ENCODE measurements at places on chromosomes 3 and 15.

GRCh38 chr15:67805666-67806516, 19.4 kb upstream of the SKOR1 start:
- no peak for DNase-seq

GRCh38 chr3:158522221-158523136, 48.5 kb upstream of the MLF1 start:
- DNase-seq = no peak

GRCh38 chr3:185728630-185729336, 96.1 kb downstream of the IGF2BP2 start:
- no peak for DNase-seq

DNA sequence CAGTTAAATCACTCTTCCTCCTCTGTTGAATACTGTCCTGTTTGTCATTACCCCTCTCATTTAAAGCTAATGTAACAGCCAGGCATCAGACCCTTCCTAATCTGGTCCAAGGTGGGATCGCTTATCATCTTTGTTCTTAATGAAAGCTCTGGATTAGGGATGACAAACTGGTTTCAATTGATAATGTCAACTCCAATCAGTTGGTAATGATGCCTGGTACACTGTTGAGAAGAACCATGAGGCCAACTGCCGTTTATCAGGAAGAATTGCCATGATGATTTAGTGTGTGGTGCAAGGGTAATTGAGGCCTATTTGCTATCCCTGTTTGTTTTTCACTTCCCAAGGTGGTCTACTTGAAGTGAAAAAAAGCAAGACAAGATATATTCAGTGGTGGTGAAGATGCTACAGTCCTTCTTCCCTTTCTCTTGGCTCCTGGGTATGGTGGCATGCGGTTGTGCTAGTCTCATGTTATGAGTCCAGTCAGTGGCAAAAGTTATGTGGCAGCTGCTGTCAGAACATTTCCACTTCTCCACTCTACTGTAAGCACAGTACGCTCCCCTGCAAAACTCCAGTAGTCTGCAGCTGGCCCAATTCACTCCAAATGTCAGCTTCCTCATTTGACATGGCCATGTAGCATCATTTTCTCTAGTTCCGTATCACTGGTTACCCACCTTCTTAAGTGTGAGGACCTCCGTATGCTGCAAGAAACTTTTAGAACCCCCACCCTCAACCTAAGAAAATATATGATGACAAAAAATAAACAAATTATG, 72.5 kb downstream of the MORC1 start:
- no peak for DNase-seq

GRCh38 chr3:66797889-66798560, 200.1 kb upstream of the KBTBD8 start:
- DNase-seq = no peak

DNA sequence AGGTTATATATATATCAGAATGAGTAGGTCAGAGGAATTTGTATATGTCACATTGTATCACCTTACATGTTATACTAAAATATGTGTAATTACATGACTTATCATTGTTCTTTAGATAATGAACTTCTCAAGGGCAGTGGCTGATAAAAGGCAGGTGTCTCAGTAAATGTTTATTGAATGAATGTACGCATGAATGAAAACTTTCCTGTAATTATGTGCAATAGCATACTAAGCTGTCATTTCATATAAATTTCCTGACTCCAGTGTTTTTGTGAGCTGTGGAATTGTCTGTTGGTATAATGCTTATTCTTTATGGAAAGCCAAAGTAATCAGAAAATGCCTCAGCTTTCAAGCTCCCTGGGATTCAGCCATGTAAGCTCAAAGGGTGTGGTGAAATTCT, 4.2 kb downstream of the TBC1D23 start:
- no peak for DNase-seq

GRCh38 chr3:10292505-10293419, at the start of gene GHRL:
Gene GHRL (minus strand): TSS chr3:10292947. CDS start chr3:10290180, 2,767 bp downstream.
- DNase-seq = no peak

GRCh38 chr15:99249270-99249841, at the start of gene TTC23:
Gene TTC23 (minus strand): TSS chr15:99249581. CDS start chr15:99228712, 20,869 bp downstream.
- peak; percentile 87 for DNase-seq

DNA sequence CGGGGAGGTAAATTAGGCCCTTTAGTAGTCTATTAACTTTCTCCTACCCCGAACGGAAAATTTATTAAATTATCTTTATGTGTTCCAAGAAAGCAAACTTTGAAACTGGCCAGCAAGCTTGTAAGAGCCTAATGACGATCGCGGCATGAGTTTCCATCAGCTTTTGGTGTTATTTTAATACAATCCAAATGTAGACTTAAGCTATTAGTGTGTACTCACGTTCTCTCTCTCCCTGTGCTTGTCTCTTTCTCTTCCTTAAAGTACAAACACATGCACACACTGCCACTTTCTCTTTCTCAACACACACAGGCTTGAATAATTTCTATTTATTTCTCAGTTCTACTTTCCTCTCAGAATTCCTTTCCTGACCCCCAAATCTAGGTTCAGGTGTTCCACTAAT, 108.8 kb upstream of the MME start:
- DNase-seq = no peak

DNA sequence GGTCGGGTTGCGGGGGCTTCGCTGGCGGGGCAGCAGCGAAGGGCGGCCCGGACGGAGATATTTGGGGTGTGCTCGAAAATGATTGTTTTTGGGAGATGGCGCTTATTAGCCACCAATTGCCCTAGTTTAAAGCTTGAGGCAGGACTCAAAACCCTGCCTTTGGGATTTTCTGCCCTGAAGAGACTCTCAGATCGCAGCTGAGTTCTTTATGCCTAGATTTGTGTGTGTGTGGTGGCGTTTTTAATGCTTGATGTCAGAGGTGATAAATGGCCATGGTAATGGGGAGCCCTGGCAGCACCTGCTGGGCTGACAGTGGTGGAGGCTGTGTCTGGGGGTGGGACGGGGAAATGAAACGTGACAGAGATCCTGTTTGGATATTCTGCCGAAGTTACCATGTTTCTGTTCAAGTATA, 604 bp downstream of the KCTD6 start:
- DNase-seq = peak; percentile 12

DNA sequence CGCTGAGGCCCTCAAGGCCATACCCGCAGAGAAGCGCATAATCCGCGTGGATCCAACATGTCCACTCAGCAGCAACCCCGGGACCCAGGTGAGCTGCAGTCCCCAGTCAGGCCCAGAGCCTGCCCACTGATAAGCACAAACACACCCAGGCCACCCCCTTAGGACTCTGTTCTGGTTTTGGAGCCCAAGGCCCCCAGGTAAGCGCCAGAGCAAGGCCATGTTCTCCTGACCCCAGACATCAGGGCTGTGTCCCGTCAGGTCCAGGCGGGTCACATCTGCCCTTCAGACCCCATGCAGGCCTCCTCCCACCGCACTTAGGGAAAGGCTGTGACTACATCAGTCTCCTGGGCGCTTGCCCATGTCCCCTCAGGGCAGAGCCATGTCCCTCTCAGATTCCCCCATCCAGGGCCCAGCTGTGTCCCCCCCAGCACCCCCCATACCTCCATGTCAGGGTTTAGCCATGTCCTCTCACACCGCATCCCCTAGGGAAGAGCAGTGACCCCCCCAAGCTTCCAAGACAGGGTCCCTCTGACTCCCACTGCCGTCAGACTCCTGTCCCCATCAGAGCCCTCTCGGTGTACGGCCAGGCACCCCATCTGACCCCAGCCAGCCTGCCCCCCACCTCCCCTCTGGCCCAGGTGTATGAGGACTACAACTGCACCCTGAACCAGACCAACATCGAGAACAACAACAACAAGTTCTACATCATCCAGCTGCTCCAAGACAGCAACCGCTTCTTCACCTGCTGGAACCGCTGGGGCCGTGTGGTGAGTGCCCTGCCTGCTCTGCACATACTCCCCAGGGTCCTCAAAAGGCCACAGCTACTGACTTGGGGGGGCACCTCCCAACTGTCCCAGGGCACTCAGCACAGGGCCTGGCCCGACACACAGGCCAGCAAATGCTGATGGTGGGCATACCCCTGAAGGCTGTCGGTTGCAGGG, 1.6 kb downstream of the PARP3 start:
- no peak for DNase-seq

GRCh38 chr15:68295014-68295805, 17.7 kb downstream of the FEM1B start:
- no peak for DNase-seq

DNA sequence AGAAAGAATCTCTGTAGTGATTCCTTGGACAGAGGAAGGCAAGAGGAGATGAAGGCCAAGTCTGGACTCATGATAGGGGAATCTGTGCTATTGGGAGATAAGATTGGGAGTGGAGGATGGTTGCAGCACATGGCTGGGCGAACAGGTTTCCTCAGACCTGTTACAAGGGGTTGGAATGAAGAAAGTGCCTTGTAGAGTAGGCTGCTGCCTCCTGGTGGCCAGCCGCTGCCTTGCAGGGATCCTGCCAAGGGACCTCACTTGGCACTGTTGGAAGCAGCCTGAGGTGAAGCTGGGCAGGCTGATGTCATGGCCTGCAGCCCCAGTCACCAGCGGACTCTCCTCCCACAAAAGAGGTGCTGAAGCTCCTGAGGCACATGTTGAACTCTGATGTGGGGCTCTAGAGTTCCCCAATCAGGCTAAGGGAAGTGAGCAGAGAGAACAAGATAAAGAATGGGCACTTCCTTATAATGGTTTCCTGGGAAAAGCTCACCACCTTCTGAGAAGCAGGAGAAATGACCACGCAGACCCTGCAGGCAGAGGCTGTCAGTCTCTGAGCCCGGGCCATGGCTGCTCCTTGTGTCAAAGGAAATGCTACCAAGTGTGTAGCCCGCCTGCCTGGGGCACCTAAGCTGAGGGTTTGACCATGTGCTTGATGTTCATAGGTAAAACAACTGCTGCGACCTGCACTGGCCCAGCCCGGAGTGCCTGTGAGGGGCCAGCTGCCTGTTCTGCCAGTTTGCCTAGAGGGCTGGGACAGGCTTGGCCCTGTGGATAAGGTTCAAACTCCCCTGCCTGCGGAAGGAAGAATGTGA, 1.6 kb upstream of the TEX264 start:
- peak; percentile 79 for DNase-seq

GRCh38 chr3:8256441-8257071, 245.1 kb upstream of the LMCD1 start:
- DNase-seq = no peak

DNA sequence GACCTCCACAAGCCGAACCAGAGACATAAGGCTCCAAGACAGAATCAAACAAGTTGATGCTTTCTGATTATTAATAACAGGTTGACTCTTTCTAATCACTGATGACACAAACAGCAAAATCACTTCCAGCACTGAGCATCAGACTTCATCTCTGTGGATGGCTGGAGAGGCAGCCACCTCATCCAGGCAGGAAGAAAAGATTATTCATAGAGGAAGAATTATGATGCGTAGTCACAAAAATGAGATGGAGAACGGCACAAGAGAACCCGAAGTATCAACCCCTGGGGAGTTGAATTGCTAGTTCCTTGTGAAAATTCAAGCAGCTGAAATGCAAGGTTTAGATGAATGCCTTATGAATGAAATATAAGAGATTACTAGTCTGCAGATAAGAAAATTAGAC, 49.9 kb upstream of the LMCD1 start:
- DNase-seq = no peak

DNA sequence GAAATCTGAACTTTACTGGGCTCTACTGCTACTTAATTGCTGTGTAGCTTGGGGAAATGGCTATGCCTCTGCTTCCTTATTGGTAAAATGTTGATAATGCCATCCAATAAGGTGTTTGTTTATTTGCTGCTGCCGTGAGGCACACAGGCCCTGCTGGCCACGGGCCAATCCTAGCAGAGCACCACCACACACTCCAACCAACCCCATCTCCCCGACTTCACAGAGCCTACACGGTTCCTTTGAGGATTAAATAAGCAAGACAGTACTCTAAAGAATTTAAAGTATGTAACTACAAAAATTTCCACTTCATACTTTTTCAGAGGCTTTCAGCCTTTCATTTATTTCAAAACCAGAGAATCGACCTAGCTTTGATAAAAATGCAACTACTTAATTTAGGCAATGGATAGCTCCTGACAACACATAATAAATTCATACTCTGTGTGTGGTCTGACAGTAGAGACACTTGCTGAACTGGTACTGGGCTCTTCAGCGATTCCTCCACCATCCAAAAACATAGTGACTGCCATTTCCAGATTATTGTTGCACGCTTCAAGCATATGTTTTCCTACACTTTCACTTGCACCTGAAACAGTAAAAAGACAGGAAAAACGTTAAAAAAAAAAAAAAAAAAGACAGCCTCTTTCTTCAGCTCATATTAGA, 25.3 kb downstream of the UBXN7 start:
- no peak for DNase-seq

DNA sequence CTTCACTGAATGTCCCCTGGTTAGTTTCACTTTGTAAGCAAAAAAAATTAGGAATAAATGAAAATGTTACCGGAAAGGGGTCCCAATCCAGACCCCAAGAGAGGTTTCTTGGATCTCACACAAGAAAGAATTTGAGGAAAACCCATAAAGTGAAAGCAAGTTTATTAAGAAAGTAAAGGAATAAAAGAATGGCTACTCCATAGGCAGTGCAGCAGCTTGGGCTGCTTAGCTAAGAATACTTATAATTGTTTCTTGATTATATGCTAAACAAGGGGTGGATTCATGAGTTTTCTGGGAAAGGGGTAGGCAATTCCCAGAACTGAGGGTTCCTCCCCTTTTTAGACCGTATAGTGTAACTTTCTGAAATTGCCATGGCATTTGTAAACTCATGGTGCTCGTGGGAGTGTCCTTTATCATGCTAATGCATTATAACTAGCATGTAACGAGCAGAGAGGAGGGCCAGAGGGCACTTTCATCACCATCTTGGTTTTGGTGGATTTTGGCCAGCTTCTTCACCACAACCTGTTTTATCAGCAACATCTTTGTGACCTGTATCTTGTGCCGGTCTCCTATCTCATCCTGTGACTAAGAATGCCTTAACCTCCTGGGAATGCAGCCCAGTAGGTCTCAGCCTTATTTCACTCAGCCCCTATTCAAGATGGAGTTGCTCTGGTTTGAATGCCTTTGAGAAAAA, 41.0 kb upstream of the CMSS1 start:
- no peak for DNase-seq

DNA sequence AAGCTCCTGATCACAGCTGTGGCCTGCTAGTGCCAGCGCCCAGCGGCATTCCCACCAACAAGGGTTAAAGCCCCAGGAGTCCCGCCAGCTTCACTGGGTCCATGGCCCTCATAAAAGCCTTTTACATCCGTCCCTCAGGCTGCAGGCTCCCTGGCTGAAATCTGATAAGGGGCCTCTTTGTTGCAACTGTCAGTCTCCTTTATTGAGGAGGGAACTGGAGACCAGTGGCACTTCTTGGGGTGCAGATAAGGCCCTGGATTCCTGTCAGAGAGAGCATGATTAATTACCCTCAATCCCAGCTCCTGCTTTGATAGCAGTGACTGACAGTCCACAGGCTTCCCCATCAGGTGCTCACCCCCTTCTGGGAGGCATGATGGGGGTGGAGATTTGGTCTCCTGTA, 30.9 kb upstream of the CLK3 start:
- DNase-seq = no peak
